ENCODE measurements at places on chromosomes 3 and 15.
A peak's percentile ranks its signal among the peaks of the same experiment; 100 is the strongest.

GRCh38 chr15:52499506-52499905 is 29.2 kb downstream of the MYO5A start:
- DNase-seq: no peak

GRCh38 chr3:151926956-151927355 is 53.5 kb downstream of the SUCNR1 start:
- no peak for DNase-seq

DNA sequence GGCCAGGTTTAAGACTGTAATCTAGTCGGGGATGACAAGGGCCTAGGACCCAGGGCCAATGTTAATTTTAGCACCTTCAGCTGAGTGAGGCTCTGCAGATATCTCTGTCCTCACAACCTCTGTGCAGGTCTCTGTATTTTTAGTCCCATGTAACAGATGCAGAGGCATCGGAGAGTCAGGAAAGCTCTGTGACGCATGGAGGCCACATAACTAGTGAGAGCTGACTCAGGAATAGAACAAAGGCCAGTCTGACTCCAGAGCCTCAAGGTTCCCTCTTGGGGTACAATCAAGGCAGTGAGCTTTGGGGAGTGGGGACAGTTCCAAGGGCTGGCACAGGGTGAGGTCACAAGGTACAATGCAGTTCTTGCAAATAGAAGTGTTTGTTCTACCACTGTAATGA is 31.0 kb downstream of the FSTL1 start:
- DNase-seq: no peak

DNA sequence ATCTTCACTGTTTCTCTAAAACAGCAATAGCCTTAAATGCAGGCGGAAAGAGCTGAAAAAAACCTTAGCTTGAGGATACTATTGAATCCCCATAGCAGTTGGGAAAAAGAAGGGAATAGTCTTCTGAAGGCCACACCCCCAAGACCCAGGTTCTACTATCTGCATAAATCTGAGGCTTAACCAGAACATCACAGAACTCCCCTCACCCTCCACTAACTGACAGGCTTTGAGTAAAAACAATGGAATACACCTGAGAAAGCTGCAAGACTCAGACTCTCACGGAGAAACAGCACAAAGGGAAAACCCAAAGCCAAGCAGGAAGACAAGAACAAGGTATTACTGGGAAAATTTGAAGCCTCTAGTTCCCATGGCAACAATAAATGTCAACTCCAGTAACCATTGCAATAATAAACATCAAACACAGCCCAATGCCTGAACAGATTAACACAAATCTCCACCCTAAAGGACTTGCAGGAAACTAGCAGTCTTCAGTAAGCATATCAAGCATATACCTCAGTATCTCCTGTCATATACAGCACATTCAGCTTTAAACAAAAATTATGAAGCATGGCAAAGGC is 56.4 kb downstream of the TMCC1 start:
- DNase-seq: no peak

- DNase-seq: no peak
Observed at GRCh38 chr3:12658593-12659058, 5.3 kb downstream of the RAF1 start.

GRCh38 chr3:196537319-196537984 is 22.3 kb upstream of the SMCO1 start:
- peak; percentile 61 for DNase-seq

DNA sequence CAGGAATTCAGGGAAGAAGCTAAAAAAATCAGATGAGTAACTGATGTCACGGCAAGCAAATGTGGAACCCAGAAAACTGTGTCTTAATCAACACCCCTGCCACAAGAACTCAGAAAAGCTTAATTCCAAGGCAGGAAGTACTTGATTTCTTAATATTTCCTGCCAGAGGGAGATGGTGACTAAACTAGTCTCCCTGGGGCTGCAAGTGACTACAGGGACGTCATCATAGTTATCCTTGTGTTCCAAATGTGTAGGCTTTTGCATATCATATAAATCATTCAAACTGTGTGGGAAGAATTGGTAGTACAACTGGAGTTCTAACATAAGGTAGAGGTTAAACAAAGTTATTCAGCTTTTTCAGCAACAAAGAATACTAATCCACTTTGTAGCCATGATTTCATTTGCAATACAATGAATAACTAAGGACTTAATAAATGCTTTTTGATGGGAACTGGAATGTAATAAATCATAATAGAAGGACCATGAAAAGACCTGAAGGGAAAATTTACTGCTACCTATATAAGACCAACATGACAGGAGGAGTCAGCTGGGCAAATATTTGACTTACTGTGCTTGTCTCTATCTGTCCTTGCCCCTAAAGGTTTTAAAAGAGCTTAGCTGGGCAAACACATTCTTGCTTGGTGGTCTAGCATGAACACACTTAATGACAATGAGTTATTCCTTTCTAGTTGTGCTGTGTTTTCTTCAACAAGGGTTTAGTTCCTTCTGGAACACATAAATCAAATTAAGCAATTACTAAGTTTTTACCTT is 76.0 kb upstream of the NECTIN3 start:
- DNase-seq: no peak

DNA sequence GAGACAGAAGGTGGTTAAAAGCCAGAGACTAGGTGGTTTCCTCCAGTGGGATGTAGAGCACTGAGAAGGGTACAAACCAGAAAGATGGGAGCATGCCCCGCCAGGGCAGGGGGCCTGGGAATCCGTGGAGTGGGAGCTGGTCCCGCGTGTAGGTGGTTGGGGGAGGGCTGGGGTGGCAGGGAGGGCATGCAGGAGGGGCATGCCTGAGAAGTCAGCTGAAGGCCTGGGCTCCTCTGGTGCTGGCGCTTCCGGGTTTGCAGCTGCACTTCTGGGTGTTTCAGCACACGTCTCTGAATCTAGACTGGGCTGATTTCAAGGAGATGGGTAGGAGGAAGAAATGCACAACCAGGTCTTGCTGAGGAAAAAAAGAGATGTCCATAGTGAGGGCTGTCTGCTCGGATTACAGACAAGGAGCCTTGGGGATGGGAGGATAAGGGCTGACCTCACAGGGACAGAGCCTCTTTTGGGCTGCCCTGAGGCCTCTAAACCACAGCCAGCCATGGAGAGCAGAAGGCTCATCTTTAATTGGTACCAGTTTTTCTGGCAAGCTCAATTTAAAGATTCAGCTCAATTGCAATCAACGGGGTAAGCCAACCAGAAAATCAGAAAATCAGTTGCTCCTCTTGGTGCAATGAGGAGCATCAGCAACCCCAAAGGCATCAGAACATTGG is 151.9 kb downstream of the FAM43A start:
- DNase-seq: no peak

DNA sequence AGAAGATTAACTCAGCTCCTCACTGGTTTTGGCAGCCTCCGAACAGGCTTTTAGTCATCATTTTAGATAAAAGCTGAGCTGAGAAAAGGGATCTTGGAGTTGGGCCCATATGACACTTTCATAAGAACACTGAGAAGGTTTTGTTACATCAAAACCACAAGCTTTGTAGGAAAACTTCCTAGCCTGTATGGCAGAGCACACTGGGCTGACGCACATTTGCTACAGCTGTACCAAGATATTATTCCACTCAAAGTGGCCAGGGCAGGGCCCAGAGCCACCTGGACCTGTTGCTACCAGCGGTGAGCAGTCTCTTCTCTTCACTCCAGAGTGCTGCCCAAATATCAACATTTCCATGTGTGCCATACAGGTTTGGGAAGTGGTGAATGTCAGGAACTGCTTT is 160.5 kb upstream of the CCDC54 start:
- no peak for DNase-seq

DNA sequence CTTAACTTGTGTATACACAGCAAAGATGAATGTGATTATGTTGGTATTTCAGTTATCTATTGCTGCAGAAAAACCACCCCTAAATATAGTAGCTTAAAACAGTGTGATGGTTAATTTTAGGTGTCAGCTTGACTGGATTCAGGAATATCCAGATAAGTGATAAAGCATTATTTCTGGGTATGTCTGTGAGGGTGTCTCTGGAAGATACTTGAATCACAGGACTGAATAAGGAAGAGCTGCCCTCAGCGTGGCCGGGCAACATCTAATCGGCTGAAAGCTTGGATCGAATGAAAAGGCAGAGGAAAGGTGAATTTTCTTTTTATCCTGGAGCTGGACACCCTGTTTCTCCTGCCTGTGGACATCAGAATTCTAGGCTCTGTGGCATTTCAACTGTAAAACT is 132.0 kb upstream of the SYNPR start:
- no peak for DNase-seq

GRCh38 chr15:42143356-42143755 is 13.1 kb downstream of the PLA2G4F start:
- peak; percentile 18 for DNase-seq

DNA sequence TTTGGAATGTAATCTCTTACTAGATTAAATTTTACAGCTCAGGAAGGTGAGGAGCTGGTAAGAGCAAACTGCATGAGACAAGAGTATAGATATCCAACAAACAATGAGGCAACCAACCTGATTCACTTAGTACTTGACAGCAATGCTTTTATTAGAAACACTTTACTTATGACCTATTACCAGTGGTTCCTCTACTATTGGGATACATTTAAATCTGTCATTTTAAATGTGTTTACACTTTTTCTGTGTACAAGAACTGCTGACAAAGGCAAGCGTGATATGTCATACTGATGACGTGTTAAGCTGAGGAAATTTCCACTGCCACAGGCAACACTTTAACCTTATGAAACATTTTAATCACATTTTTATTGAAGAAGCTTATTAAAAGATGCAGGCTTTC is 1043.3 kb downstream of the FHIT start:
- DNase-seq: no peak

GRCh38 chr3:166453478-166453877 is 616.3 kb upstream of the BCHE start:
- DNase-seq: no peak

DNA sequence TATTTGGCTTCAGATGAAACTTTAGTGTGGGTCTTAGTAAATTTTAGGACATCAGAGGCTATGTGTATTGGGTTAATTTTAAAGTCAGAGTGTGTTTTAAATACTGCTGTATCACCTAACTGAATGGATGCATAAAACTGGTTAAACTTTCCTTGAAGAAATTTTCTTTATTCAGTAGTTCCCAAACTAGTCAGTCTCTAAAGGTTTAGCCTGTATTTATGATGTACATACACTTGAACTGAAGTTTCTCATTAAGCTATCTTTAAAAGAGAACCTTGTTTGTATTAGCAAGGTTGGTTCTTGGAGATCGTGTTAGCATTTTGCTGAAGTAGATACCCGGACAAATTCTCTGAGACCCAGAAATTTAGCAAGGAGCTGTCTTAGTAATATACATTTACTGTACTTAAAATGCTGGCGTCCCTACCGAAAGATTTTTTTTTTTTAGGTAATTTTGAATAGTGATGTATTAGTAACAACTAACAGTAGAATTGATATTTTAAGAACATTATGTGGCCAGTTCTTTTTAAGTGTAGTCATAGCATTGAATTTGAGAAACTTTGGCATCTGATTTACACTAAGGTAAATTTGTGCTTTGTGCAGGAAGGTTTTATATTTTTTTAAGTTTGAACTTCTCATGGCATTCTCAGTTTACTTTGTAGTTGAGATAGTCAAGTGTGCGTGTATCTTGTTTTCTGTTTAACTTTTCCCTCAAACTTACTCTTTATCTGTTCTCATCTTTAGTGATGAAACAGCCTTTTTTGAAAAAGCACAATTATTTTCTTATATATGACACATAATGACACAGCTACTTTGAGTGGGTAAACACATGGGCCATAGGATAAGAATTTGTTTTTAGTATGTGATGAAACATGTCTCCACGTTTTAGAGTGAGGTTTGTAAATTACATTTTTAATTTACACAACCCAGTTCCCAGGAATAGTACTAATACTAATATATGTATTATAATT is 2.9 kb downstream of the DIPK2A start:
- DNase-seq: no peak

DNA sequence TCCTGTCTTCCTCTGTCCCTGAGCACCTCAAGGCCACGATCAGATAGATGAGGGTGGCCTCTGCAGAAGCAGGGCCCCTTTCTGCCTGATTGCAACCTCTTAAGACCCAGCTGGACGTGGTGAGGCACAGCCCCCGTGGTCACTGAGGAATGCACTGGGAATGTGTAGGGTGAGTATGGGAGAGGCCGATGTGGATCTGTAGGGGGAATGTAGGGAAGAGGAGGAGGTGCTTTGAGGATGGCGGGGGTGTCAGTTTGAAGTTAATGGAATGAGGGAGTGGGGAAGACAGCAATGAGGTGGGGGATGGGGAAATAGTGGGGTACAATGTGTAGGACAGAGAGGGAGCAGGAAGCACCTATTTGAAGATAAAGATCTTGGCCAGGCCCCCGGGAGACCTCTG is 785 bp upstream of the IQCF5 start:
- no peak for DNase-seq

DNA sequence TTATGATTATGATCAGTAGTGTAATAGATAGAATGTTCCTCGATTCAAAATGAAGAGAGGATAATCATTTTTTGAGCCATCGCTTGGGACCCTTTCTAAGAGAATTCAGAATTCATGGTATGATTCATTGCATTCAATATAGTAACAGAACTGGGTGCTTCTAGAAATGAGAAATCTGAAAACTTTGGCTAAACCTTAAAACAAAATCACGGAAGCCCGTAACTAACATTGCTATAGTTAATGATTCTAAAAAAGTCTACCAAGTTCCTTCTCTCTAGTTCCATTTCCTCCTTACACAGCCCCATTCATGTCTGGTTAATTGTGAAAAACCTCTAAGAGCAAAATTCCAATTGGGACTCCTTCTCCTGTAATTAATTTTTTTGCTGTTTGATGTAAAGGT is 217.1 kb downstream of the GBE1 start:
- DNase-seq: no peak

DNA sequence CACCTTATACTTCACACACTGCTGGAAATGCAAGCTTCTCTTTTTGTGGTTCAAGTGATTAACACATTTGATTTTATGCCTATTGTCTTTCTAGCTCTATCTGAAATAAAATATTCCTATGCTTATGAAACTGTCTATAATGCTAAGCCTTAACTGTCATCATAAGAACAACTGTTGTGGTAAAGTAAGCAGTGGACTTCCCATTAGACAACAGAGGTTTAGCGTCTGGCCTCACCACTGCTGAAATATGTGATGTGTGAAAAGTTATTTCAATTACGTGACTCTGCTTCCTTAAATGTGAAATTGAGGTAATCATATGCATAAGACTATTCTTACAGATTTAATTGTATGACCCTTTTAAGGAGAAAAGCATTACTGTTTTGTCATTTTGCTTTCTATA is 140.2 kb upstream of the LYSMD4 start:
- DNase-seq: no peak

DNA sequence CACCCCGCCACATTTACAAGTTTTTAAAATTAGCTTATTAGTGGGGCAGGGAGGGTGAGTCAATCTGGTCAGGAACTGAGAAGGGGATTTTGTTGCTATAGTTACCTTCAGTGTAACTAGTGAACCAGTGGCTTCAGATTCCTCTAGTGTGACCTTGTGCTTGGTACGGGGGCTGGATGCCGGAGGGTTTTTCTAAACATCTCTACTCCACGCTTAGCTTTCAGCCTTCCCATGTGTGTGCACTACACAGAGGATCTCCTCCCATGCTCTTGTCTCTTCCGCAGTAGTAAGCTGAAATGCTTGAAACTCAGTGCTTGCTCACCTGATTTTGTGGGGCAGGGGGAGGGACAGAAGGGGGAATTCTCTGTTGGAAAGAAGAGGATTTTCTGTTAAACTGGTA is 67.9 kb upstream of the AKAP13 start:
- DNase-seq: no peak

GRCh38 chr3:132290833-132291232 is 26.4 kb upstream of the ACP3 start:
- no peak for DNase-seq

Data from left colon (tissue), 2 donors.